CD4-positive, alpha-beta T cell treated with Interferon gamma for 1 hour (primary cell): ENCODE measurements at places on chromosomes 3 and 15.
A peak's percentile ranks its signal among the peaks of the same experiment; 100 is the strongest.

- no peak for DNase-seq
Observed at GRCh38 chr15:68676926-68677325, 98.1 kb downstream of the CORO2B start.

DNA sequence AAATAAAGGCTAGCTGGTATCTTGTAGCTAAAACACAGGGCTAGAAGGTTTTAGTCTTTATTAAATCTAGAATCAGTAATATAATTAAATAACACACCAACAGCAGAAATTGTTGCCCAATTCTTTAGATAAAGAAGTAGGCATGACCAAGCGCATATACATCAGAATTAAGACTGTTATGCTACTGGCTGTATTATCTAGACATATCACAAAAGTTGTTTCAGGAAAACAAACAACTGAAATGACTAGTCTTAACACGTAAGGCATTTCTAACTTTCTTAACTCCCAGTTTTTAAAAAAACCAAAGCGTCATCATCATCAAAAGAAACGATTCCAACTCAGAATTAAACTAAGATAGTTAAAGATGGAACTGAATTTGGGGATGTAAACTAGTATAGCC is 55.4 kb downstream of the EMC4 start:
- DNase-seq: no peak

- no peak for DNase-seq
Observed at GRCh38 chr15:85963262-85963760, 116.4 kb upstream of the AGBL1 start.

- DNase-seq: no peak
Observed at GRCh38 chr15:37698679-37699078, 235.8 kb upstream of the TMCO5A start.

DNA sequence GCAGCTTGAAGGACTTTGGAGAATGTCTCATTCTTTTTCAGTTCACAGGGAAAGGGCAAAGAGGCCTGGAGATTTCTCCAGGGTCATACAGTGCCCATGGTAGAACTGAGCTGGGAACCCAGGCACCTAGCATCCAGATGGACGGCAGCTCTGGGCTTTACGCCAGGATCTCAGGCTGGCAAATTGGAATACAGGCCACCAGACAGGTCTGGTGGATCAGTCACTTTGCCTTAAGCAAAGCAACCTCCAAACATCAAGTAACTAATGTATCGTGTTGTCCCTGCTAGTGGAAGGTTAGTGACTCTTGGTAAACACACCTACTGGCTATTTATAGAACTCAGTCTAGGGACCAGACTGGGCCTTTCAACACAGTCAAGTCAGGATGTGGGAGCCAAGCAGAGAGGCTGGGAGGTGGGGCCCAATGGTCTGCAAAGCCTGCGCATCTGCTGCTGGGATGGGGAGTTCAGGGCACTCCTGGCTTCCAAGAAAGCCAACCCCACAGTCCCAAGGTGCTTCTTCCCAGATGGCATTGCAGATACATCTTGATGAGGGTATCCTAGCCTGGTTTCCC is 30.2 kb downstream of the RPLP1 start:
- DNase-seq: no peak

DNA sequence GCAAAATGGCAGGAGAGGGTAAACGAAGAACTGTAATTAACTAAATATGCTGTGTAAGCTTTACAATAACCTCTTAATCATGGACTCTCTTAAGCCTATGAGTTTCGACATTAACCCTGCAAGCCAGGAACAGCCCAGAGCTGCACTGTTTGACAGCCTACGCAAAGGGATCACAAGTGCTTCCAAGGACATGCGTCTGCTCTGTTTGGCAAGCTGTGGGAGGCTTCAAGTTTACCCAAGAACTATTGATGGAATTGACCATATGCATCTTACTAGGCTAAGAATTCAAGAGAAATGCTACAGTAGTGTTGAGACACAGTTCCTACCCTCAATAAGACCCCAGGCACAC is 66.0 kb downstream of the PDZRN3 start:
- no peak for DNase-seq

GRCh38 chr3:136734382-136735070 is 17.7 kb downstream of the STAG1 start:
- DNase-seq: no peak

GRCh38 chr15:91308855-91309254 is 208.8 kb downstream of the SV2B start:
- no peak for DNase-seq

- no peak for DNase-seq
Observed at GRCh38 chr15:68052431-68052830, 1.7 kb upstream of the PIAS1 start.

- DNase-seq: no peak
Observed at GRCh38 chr15:31130576-31131237, 29.2 kb upstream of the TRPM1 start.

GRCh38 chr15:78131295-78132061 is at the start of gene CIB2:
Gene CIB2, minus strand, starts transcription at chr15:78131445. Its CDS starts 230 bp downstream, at chr15:78131215.
- DNase-seq: peak; percentile 77

DNA sequence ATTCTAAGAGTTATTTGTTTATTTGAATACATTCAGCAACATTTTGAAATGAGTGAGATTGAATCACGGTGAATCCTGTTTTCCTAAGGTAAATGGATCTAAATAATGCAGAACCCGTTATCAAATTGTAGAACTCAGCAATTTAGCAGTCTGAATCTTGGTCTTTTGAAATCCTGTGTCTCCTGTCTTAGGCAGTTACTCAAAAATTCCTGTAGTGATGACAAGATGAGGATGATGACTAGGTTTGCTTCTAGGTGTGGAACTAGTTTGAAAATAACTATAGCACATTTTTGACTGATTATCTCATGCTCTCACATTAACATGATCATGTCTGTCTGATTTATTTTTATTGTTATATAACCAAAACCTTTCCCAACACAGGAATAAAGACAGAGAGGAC is 115.0 kb downstream of the RAP2B start:
- DNase-seq: no peak
